Heart right ventricle (tissue), 16 donors: ENCODE measurements at places on chromosomes 2 and 18.

GRCh38 chr2:60717691-60718090 is 38.4 kb upstream of the PAPOLG start:
- no peaks in the 10 kb centered on the region for H3K4me1 ChIP-seq
- no peaks in the 10 kb centered on the region for H3K27me3 ChIP-seq
- no peak for DNase-seq
- H3K36me3 ChIP-seq = no peaks in the 10 kb centered on the region

DNA sequence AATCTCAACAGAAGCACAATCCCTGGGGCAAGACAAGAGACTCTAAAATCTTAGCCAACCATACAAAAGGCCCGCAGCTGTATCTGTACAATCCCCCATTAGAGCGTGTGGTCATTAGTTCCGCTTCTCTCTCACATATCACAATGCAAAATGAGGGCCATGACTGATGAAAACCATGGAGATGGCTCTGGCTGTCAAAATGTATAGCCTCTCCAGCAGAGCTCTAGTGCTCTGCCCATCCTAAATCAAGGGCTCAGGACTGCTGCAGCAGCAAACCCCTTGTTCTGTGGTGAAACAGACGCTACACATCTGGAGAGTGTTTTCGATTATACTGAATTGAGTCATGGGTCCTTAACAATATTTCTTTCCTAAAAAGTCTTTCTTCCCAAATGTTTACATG is 221.0 kb downstream of the PID1 start:
- no peak overlapping the region for H3K27ac ChIP-seq
- no peaks in the 10 kb centered on the region for H3K27me3 ChIP-seq
- no peaks in the 10 kb centered on the region for H3K36me3 ChIP-seq

DNA sequence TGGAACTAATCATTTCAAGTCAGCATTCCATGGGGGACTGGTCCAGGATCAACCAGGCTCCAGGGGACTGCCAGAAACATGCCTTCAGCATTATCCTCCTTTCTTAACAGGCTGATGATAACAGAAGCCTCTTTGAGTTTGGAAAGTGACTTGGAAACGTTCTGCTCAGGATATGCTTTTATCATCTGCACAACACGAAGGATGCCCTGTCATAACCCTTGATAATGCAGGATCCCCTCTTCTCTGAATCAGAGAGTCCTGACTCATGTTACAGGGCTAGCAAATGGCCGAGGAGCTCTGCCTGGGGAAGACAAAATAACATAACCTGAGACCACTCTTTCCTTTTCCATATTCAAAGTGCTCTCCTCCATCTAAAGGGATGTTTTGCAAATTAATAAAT is 6.7 kb downstream of the SCYGR3 start:
- DNase-seq = no peak
- no peaks in the 10 kb centered on the region for H3K27me3 ChIP-seq
- H3K27ac ChIP-seq = no peak overlapping the region
- no peaks in the 10 kb centered on the region for H3K4me1 ChIP-seq

DNA sequence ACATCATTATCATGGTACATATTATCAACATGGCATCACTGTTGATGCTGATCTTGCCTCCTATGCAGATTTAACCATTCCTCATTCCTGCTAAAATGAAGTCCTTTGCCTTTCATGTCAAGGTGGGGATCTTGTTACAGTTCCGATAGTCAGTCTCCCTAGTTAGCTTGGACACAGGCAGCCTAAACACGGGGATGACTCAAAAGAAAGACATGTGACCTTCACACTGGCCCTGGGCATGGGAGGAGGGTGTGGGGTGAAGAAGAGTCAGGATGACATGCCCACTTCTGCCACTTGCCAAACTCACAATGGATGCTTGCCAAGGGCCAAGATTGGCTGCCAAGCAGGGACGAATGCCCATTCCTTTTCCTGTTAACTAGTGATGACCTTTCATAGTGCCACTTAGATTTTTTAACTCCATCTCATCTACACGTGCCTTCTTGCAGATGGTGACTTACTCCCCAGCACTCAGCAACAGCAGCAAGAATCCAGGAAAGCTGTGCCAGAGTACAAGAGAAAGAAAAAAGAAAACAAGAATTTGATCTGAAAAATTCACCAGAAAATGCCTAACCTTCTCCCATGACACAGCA is 13.9 kb upstream of the SLC1A4 start:
- no peaks in the 10 kb centered on the region for H3K27me3 ChIP-seq
- H3K4me3 ChIP-seq = no peak overlapping the region
- peaks cover 11% of the 10 kb centered on the region for H3K4me1 ChIP-seq
- H3K36me3 ChIP-seq = no peaks in the 10 kb centered on the region
- DNase-seq = peak; percentile 83
- H3K27ac ChIP-seq = peak overlapping the region; percentile 65

GRCh38 chr2:160701822-160702221 is 208.2 kb upstream of the RBMS1 start:
- H3K36me3 ChIP-seq = no peaks in the 10 kb centered on the region
- no peak overlapping the region for H3K4me3 ChIP-seq
- no peaks in the 10 kb centered on the region for H3K4me1 ChIP-seq
- no peak for DNase-seq
- H3K27me3 ChIP-seq = no peaks in the 10 kb centered on the region

DNA sequence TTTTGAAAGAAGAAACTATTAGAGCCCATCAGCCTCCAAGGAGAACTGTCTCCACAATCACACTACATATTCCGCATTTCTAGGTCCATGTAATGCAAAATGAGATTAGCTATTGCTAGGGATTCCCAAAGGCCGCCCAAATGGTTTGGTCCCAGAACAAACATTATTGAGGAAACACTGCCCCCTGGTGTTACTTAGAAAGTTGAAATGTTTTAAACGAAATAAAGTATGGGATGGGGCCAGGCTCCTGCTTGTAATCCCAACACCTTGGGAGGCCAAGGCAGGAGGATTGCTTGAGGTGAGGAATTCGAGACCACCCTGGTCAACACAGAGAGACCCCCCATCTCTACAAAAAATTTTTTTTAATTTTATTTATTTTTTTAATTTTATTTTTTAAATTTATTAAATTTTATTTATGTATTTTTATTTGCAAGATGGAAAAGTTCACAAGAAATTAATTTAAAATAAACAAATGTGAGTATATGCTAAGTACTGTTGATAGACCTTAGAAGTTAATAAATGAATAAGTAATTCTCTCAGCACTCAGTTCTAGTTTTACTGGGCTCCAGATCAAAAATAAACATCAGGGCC is 5.5 kb downstream of the NHEJ1 start:
- no peak overlapping the region for H3K4me3 ChIP-seq
- DNase-seq = peak; percentile 57
- no peaks in the 10 kb centered on the region for H3K27me3 ChIP-seq

GRCh38 chr2:176669398-176670174 is 400.3 kb downstream of the MTX2 start:
- H3K27ac ChIP-seq = no peak overlapping the region
- DNase-seq = no peak
- peaks cover under 1% of the 10 kb centered on the region for H3K27me3 ChIP-seq
- H3K4me1 ChIP-seq = peaks cover 9% of the 10 kb centered on the region

GRCh38 chr2:22901471-22902179 is 483.4 kb upstream of the KLHL29 start:
- DNase-seq = no peak
- H3K4me3 ChIP-seq = no peak overlapping the region
- no peak overlapping the region for H3K27ac ChIP-seq
- no peaks in the 10 kb centered on the region for H3K4me1 ChIP-seq
- H3K36me3 ChIP-seq = no peaks in the 10 kb centered on the region
- H3K27me3 ChIP-seq = no peaks in the 10 kb centered on the region

DNA sequence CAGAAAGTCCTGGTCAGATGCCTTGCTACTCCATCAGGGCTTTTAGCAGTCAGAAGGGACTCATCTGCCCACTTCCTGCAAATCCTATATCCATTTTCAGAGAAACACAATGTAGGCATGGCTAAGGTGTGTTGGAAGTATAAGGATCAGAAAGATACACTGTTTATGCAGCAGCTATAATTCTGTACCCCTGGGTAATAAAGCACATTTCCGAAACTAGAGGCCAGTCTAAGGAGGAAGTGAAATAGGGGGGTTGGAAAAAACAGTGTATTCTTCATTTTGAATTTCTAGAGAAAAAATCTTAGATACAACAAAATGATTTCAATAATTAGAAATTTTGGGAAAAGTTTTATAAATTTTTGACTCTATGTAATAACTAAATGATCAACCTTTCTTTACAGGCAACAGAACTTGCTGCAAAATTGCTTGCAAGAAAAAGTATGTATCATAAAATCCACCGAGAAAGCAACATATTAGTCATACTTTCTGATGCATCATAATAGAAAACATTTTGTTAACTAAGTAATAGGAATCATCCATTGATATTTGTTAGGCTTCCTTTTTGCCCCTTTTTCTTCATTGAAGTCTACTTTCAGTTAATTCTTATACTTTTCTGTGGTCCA is 47.4 kb downstream of the FSIP2 start:
- no peaks in the 10 kb centered on the region for H3K36me3 ChIP-seq
- no peak for DNase-seq
- no peaks in the 10 kb centered on the region for H3K4me1 ChIP-seq
- H3K4me3 ChIP-seq = no peak overlapping the region
- H3K27me3 ChIP-seq = no peaks in the 10 kb centered on the region
- no peak overlapping the region for H3K27ac ChIP-seq

- no peak for DNase-seq
- H3K27me3 ChIP-seq = peaks cover 10% of the 10 kb centered on the region
- no peak overlapping the region for H3K27ac ChIP-seq
- no peaks in the 10 kb centered on the region for H3K36me3 ChIP-seq
- H3K4me1 ChIP-seq = no peaks in the 10 kb centered on the region
- no peak overlapping the region for H3K4me3 ChIP-seq
Measured at GRCh38 chr2:112946086-112946485, 31.7 kb upstream of the IL36G start.

DNA sequence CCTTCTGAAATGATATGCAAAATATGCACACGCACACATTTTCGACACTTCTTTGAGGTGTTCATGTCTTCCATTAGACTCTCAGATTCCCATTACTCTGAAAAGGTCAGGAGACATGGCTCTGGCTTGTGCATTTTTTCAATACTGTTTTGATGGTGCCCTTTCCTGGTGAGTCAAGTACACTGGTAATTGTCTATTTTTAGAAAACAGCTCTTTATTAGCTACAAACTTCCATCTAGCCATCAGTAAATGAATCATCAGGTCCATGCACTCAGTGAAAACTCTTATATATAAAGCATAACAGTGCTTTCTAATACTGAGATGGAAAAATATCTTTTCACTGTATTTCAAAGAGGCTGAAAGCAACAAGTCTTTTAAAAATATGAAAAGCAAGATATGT is 194.9 kb downstream of the GALNT1 start:
- no peaks in the 10 kb centered on the region for H3K27me3 ChIP-seq
- DNase-seq = no peak
- no peak overlapping the region for H3K27ac ChIP-seq
- H3K4me1 ChIP-seq = peaks cover 6% of the 10 kb centered on the region

GRCh38 chr18:46141199-46141598 is 37.0 kb downstream of the HAUS1 start:
- no peak overlapping the region for H3K27ac ChIP-seq
- H3K4me1 ChIP-seq = no peaks in the 10 kb centered on the region

DNA sequence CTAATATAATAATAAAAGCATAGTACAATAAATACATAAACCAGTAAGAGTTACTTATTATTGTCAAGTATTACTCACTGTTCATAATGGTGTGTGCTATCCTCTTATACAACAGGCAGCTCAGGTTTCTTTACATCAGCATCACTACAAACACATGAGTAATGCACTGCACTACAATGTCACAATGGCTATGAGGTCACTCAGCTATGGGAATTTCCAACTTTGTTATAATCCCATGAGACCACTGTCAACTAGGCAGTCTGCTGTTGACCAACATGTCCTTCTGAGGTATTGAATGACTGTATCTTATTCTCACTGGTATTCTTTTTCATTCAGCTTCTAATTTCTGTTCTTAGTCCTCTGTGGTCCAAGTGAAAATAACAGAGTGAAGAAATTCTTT is 250.4 kb upstream of the DSEL start:
- DNase-seq = no peak
- no peaks in the 10 kb centered on the region for H3K36me3 ChIP-seq
- no peak overlapping the region for H3K27ac ChIP-seq
- H3K4me1 ChIP-seq = no peaks in the 10 kb centered on the region
- H3K4me3 ChIP-seq = no peak overlapping the region

- DNase-seq = no peak
- H3K4me3 ChIP-seq = no peak overlapping the region
- H3K4me1 ChIP-seq = no peaks in the 10 kb centered on the region
- H3K27me3 ChIP-seq = no peaks in the 10 kb centered on the region
- H3K36me3 ChIP-seq = no peaks in the 10 kb centered on the region
Measured at GRCh38 chr18:69172046-69172445, 228.6 kb upstream of the DOK6 start.

DNA sequence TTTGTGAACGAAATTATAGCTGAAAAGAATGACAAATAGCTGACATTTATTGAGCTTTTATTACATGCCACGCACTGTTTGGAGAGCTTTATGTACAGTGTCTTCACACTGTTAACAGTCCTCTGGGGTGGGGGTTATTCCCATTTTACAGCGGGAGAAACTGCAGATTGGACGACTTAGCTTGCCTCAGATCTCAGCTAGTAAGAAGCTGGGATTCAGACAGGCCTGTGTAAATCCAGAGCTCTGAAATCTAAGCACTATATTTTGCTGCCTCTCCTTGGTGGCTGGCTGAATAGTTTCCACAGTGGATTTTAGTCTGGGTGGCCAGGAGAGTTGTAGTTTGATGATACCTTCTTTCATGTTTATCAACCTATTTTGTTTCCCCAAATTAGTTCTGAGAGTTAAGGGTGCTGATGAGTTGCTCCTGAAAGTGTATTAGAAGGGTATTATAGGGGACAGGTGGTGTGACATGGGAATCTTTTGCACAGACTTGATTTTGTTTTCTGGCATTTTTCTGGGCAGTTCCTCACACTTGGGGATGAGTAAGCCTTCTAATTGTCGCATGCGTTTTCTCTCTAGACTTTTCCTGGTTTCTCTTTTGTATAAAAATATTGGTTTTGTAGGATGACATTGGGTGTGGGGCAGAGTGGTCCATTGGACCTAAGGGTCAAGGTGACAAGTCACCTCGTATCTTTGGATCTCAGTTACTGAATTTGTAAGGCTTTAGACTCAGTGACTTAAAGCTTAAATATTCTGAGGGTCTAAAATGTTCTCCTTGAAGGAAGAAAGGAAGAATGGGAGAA is 1.5 kb downstream of the ACSL3 start:
- H3K27me3 ChIP-seq = no peaks in the 10 kb centered on the region
- H3K27ac ChIP-seq = peak overlapping the region; percentile 98

GRCh38 chr18:77220726-77221125 is 28.9 kb upstream of the GALR1 start:
- H3K4me3 ChIP-seq = no peak overlapping the region
- H3K36me3 ChIP-seq = no peaks in the 10 kb centered on the region
- DNase-seq = no peak
- no peak overlapping the region for H3K27ac ChIP-seq
- H3K27me3 ChIP-seq = no peaks in the 10 kb centered on the region

GRCh38 chr2:199336546-199336945 is 121.2 kb downstream of the SATB2 start:
- no peak for DNase-seq
- H3K4me3 ChIP-seq = no peak overlapping the region
- H3K27ac ChIP-seq = no peak overlapping the region
- no peaks in the 10 kb centered on the region for H3K4me1 ChIP-seq
- no peaks in the 10 kb centered on the region for H3K27me3 ChIP-seq
